ENCODE measurements at places on chromosomes 16 and 17.

GRCh38 chr16:49459953-49460735 lies 86.5 kb downstream of the C16orf78 start:
- DNase-seq = no peak

DNA sequence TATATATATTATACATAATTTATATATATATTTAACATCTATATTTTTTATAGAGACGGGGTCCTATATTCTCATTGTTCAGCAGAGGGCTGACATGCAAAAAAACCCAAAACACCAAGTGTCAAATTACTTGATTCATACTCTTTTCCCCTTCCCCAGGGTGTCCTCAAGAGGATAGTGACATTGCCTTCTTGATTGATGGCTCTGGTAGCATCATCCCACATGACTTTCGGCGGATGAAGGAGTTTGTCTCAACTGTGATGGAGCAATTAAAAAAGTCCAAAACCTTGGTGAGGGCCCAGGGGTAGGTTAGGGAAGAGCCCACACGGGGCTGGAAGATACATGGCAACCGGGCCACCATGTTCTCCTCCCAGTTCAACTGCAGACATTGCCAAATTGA lies 11.0 kb downstream of the ITGAM start:
- no peak for DNase-seq

GRCh38 chr16:48905632-48906505 lies 295.9 kb upstream of the N4BP1 start:
- DNase-seq = no peak

- no peak for DNase-seq
Measured at GRCh38 chr17:2011411-2012371, 13.4 kb downstream of the RTN4RL1 start.

DNA sequence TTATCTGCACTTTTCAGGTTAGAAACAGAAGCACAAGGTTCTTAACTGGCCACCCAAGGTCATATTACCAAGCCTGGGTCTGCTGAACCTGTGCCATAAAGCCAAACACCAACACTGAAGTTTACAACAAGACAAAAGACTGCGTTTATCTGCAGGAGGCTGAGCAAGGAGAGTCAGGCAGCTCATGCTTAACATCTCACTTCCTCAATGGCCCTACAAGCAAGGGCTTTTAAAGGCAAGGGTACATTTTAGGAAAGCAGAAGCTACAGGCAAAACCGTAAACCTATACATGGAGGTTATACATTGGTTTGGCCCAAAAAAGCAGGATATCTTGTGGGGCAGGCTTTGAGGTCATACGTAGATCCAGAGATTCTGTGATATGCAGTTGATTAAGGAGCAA lies 91.2 kb downstream of the GNAO1 start:
- DNase-seq = no peak
